Liver (tissue), 10 donors: ENCODE measurements at places on chromosomes 7 and 10.

DNA sequence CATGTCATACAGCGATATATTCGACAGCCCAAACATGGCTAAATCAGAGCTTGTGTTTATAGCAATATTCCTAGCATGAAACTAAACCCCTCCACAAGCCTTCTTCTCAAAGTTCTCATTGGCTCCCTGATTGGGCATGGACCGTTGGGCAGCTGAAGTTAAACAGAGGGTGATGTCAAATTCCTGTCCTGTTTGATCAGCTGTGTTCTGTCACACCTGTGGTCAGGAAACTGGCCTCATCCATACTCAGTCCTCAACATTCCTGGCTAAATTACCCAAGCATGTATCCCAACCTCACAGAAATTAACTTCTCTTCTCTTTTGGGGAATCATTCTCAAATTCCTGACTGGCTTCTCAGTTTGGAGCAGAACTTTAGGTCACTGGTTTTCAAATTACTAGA is 107.9 kb downstream of the ODAD2 start:
- no peak for DNase-seq
- H3K4me1 ChIP-seq = no peaks in the 10 kb centered on the region
- no peak overlapping the region for H3K4me3 ChIP-seq

DNA sequence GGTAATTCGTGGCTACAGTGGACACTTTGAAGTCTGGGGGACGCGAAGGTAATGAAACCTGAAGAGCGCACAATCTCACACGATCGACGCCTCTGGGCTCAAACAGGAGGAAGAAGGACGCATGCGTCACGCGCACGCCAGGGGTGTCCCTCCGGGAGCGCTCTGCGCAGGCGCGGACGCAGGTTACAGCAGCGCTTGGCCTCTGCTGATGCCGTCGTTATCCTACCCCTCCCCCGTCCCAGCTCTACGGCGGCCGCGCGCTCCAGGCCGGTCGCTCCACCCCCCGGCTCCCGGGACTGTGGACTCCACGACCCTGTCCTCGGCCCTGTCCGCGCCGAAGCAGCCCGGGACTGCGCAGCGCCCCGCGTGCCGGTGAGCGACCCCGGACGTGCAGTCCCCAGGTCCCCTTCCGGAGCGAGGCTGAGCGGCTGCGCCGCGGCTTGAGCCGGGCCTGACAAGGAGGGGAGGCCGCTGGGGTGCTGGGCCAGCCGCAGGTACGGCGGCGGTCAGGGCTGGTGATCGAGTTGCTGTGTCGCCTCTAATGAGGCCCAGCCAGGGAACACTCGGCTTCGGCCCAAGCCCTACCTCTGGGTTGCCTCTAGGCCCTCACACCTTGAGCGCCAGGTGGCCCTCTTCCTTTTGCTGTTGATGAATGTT is at the start of gene TMEM106B:
TMEM106B (plus strand) TSS at position 241 of the 657 bp plus-strand sequence. CDS start 3,517 bp downstream, outside the sequence.
- DNase-seq = peak; percentile 93
- no peaks in the 10 kb centered on the region for H3K36me3 ChIP-seq

DNA sequence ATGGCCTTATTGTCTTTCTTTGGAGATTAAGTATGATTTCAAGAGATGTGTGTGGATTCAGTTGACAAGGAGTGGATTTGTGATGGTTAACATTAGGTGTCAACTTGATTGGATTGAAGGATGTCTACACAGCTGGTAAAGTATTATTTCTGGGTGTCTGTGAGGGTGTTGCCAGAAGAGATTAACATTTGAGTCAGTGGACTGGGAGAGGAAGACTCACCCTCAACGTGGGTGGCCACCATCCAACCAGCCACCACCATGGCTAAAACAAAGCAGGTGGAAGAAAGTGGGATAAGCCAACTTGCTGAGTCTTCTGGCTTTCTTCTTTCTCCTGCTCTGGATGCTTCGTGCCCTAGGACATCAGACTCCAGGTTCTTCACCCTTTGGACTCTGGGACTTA is 76.1 kb downstream of the GPR37 start:
- H3K36me3 ChIP-seq = no peaks in the 10 kb centered on the region
- H3K4me1 ChIP-seq = no peaks in the 10 kb centered on the region
- H3K4me3 ChIP-seq = no peak overlapping the region

DNA sequence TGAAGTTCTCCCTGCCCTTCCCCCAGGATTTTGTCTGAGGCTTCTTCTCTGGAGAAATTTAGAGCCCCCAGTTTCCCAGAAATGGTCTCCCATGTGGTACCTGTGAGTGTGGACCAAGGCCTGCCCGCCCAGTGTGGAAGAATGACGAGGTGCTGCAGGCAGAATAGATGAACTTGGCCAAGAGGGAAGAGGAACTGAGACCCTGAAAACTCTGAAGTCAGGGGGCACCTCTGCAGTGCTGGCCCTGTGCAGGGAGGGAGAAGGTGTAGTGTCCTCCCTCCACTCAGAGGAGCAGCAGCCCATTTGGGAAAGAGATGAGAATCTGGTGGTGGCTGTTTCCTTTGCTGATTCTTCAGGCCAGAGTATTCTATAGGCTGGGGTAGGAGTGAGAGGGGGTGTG is 115.2 kb upstream of the PCGF5 start:
- no peaks in the 10 kb centered on the region for H3K27me3 ChIP-seq
- no peaks in the 10 kb centered on the region for H3K36me3 ChIP-seq
- no peaks in the 10 kb centered on the region for H3K4me1 ChIP-seq

- no peaks in the 10 kb centered on the region for H3K36me3 ChIP-seq
- no peaks in the 10 kb centered on the region for H3K27me3 ChIP-seq
- no peak for DNase-seq
These were observed 643 bp downstream of the SMO start for GRCh38 chr7:129188892-129189660.

DNA sequence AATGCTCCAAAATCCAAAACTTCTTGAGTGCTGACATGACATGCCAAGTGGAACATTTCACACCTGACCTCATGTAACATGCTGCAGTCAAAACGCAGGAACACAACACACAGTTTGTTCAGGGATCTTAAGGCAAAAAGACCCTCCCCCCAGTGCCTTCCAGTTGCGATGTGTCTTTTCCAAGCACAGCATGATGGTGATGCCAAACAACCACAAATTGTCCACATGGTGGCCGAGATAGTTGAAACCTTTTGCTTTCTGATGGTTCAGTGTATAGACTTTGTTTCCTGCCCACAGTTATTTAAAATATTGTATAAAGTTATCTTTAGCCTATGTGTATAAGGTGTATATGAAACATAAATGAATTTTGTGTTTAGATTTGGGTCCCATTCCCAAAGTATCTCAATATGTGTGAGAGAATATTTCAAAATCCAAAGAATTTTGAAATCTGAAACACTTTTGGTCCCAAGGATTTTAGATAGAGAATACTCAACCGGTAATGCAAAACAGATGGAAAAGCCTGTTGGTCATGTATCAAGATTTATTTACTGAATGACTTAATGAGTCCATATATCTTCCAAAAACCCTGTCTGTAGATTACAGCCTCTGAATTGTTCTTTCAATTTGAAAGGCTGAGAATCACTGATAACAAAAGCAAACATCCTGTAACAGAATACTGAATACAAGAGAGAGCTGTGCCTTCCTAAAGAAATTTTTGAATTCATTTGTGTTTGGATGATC is 93.4 kb upstream of the OIT3 start:
- H3K4me3 ChIP-seq = no peak overlapping the region
- no peaks in the 10 kb centered on the region for H3K27me3 ChIP-seq
- no peaks in the 10 kb centered on the region for H3K4me1 ChIP-seq
- H3K36me3 ChIP-seq = no peaks in the 10 kb centered on the region
- no peak overlapping the region for H3K27ac ChIP-seq

- DNase-seq = no peak
- no peaks in the 10 kb centered on the region for H3K27me3 ChIP-seq
- H3K36me3 ChIP-seq = peaks cover 22% of the 10 kb centered on the region
- H3K4me3 ChIP-seq = no peak overlapping the region
- no peak overlapping the region for H3K27ac ChIP-seq
- peaks cover 80% of the 10 kb centered on the region for H3K4me1 ChIP-seq
These were observed 12.7 kb downstream of the NCOA4 start for GRCh38 chr10:46017733-46018132.

DNA sequence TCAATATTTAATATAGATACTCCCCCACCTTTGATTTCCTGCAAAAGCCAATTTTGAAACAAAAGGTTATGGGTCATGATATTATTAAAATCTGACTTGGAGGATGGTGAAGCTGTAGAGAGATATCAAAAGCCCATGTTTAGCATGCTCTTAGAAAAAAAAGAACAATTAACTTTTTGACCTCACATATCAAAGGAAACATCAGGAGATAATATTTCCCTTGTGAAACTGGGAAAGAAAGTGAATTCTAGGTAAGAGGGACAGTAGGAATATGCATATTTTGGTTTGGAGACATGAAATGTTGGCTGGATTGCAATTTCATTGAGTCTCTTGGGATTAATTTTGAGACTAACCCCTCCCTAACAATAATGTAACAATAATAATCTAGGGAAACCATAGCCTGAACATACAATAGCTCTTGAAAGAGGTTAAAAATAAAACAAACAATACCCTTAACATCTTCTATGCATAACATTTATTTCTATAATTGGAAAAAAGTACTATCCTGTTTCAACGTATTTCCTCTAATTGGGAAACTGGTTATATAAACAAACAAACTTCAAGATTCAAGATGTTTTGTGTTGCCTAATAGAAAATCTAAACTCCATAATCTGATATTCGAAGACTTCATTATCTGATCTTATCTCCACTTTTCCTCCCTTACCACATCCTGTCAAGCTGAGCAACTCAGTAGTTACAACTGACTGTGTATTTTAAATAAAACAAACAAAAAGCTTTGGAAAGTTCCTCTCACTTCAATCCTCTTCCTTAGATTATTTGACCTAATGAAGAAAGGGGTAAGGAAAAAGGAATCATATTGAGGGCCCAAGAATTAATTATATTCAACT is 14.8 kb downstream of the TMEM26 start:
- no peak overlapping the region for H3K4me3 ChIP-seq
- no peaks in the 10 kb centered on the region for H3K4me1 ChIP-seq
- no peaks in the 10 kb centered on the region for H3K36me3 ChIP-seq
- DNase-seq = no peak

GRCh38 chr10:17229016-17229716 is 1.1 kb downstream of the VIM start:
- peak overlapping the region; percentile 97 for H3K27ac ChIP-seq
- peaks cover 2% of the 10 kb centered on the region for H3K36me3 ChIP-seq
- DNase-seq = peak; percentile 56
- no peaks in the 10 kb centered on the region for H3K27me3 ChIP-seq

DNA sequence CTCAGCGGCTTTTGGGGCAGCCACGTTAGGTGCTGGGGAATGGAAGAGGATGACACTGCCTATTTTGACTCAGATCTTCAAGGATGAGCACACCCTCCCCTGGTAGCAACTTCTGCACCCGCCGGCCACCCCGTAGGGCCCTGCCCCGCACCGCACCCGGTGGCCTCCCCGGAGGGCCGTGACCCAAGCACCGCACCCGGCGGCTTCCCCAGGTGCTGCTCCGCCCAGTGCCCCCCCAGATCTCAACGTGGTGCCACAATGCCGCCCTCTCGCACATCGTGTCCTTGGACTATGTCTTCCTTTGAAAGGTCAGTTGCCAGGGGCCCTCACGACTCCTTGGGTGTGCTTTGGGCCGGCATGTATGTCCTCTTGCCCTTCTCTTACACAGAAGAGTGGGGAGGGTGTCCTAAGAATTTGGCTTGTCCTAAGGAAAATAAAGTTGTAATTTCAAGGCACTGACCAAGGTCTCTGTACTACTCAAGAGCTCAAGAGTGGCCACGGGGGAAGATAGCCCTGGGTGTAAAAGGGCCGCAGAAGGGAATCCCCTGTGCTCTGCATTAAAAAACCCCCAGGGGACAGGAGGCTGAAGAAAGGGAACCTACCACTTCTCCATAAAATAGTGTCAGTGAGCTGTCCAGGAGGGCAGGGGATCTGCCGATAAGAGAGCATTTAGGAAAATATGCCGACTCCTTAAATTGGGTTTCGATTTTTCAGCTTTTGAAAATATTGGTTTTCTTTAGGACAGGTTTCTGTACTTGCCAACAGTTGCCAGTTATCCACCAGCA is 1.6 kb upstream of the LANCL2 start:
- no peaks in the 10 kb centered on the region for H3K27me3 ChIP-seq
- peaks cover 22% of the 10 kb centered on the region for H3K4me1 ChIP-seq
- H3K36me3 ChIP-seq = no peaks in the 10 kb centered on the region
- no peak for DNase-seq

DNA sequence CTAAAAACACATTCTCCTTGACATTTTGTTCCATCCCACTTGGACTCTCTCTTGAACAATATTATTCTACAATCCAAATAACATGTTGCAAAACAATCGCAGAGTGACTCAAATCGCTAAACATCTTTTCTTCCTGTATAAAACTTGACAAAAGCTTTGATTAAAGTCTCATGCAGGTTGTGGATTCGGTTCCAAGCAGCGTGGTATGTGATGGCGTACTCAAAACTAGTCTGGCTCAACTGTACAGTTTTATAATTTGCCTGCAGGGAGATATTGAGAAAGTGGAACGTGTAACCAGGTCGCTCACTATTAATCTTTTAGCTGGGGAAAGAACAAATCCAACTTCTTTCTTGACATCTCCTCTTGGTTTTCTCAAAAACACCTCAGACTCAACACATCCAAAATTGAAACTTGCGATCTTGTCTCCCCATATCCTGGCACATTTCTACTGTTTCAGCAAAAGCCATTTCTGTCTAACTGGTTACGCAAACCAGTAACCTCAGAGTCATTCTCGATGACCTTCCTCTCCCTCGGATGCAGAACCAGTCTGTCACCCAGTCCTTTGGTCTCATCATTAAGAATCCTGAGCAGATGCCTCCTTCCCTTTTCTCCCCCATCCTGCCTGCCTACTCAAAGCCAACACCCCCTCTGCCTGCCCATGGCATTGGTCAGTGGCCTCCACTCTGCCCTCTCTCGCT is 100.1 kb downstream of the CACNB2 start:
- no peak overlapping the region for H3K27ac ChIP-seq
- H3K36me3 ChIP-seq = no peaks in the 10 kb centered on the region
- no peak overlapping the region for H3K4me3 ChIP-seq
- DNase-seq = no peak
- no peaks in the 10 kb centered on the region for H3K4me1 ChIP-seq
- H3K27me3 ChIP-seq = no peaks in the 10 kb centered on the region

GRCh38 chr7:20226860-20227259 is 9.7 kb upstream of the MACC1 start:
- H3K36me3 ChIP-seq = no peaks in the 10 kb centered on the region
- H3K27me3 ChIP-seq = no peaks in the 10 kb centered on the region
- no peaks in the 10 kb centered on the region for H3K4me1 ChIP-seq

- H3K27me3 ChIP-seq = no peaks in the 10 kb centered on the region
- DNase-seq = no peak
- no peak overlapping the region for H3K4me3 ChIP-seq
- H3K4me1 ChIP-seq = no peaks in the 10 kb centered on the region
- H3K27ac ChIP-seq = no peak overlapping the region
These were observed 128.0 kb downstream of the KIF20B start for GRCh38 chr10:89829262-89829886.

DNA sequence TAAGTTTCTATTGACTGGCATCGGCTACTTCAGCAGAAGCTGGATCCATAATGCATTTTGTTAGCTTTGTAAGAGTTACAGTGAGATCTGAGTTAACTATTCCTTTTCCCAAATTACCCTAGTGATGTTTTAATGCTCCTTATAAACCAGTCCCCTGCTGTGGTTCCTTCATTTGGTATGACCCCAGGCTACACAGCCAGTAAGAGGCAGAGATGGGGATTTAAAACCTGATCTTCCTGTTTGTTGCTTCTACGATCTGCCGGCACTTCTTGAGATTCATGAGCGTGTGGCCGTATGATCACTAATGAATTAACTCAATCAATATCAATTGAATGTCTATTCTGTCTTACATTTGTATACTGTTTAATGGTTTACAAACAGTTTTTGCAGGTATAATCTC is 86.1 kb downstream of the CACNB2 start:
- no peaks in the 10 kb centered on the region for H3K36me3 ChIP-seq
- no peak for DNase-seq
- H3K4me1 ChIP-seq = no peaks in the 10 kb centered on the region
- no peak overlapping the region for H3K4me3 ChIP-seq
